Panc1 (cell line): ENCODE measurements at places on chromosomes 1 and 21.

GRCh38 chr1:64830030-64830651 is 85.3 kb downstream of the RAVER2 start:
- DNase-seq: no peak

DNA sequence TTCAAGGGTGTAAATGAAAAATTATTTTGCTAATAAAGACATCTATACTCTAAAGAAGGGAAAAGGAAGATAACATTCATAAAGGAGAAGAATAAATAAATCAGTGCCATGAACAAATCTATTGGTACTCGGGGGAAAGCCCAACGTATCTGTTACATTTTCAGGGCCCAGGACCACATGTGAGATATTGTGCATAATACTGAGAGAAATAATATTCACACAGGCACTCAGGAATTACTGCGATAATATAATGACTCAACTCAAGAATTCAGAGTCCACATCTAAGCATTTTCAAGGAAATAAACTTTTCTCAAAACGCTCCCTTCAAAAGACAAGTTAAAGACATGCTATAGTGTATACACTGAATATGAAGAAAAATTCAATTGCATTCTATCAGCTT is 108.8 kb downstream of the SMYD2 start:
- DNase-seq: no peak

GRCh38 chr1:24957808-24958752 is 28.0 kb upstream of the RUNX3 start:
- DNase-seq: no peak

GRCh38 chr1:223482766-223483165 is 89.6 kb downstream of the CCDC185 start:
- no peak for DNase-seq

- no peak for DNase-seq
Observed at GRCh38 chr1:74470251-74470650, 42.2 kb downstream of the LRRC53 start.

GRCh38 chr1:112722601-112723510 is 7.7 kb upstream of the PPM1J start:
- DNase-seq: no peak

DNA sequence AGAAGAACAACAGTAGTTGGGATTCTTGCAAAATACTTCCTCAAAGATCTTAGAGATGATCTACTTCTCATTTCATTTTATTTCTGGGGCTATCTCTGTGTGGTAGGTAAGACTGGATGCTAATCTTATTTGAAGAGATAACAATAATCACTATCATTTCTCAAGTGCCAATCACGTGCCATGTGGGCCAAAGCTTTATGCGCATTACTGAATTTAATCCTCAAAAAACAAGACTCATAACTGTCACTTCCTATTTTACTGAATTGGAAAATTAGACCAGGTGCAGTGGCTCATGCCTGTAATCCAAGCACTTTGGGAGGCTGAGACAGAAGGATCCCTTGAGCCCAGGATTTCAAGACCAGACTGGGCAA is 121.7 kb downstream of the KCNN3 start:
- DNase-seq: no peak

GRCh38 chr1:116765962-116766361 is 11.7 kb downstream of the CD2 start:
- DNase-seq: no peak

- DNase-seq: no peak
Observed at GRCh38 chr1:11482198-11482597, 3.2 kb downstream of the DISP3 start.

DNA sequence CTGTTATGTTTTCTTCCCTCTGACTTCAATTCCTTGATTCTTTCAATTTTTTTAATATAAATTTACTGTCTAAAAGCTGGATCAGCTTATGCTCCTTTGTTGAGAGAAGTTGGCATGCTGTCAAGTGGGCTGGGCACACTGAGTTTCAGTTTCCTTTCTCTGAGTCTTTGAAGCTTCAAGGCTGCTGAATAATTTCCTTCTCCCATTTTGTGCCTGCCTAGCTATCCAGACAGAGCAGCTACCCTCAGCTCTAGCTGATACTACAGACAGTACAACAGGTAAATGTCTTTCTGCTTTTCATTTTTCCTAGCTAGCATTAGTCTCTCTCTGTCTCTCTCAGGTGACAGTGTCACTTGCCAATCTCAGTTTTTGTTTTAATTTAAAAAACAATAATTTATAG is at the start of gene IFI44:
Gene IFI44, plus strand, starts transcription at position 204 of the 400 bp plus-strand sequence. CDS start 365 bp downstream, outside the sequence.
- DNase-seq: no peak

DNA sequence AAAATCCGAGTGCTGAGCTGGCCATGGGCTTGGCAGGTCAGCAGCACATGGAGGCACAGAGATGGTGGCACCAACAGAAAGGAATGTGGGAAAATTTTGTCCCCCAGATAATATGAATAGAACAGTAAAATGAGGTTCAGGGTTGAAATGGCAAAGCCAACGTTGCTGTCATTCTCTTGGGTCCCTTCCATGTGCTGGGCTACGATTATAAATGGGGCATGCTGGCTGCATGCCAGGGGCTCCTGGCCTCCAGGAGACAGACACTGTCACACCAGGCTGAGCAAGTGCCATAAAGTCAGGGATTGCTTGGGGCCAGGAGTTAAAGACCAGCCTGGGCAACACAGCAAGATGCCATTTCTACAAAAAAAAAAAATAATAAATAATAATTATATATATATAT is 77.1 kb downstream of the TOMM20 start:
- no peak for DNase-seq

DNA sequence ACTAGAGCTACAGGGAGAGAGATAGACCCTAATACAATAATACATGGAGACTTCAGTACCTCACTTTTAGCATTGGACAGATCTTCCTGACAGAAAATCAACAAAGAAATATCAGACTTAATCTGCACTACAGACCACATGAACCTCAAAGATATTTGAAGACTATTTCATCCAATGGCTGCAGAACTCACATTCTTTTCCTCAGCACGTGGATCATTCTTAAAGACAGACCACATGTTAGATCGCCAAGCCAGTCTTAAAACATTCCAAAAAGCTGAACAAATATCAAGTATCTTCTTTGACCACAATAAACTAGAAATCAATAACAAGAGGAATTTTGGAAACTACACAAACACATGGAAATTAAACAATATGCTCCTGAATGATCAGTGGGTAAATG is 576.0 kb downstream of the KIF26B start:
- DNase-seq: no peak

DNA sequence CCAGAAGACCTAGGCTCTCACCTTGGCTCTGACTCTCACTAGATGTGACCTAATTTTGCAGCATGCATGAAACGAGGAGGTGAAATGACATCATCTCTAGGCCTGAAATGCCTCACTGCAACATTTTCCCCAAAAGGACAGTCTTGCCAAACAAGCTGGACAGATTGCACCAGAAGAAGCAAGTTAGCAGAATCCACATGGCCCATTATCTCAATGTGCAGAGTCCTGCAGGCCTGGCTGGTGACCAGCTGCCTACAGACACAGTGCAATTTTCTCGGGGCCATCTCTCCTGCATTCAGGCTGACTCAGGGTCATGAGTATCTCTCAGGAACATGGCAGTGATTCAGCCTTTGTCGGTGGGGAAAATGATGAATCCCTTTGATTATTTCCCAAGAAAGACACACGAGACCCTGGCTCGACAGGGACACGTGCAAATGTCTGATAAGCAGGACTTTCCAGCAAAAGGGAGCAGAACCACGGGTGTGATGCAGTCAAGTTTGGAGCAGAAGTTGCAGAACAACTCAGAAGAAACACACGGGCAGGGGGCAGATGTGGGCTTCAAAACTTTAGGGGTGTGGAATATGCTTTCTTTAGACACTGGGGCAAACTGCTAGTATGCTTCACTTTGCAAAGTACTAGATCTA is 38.7 kb downstream of the TRIM67 start:
- DNase-seq: no peak

- no peak for DNase-seq
Observed at GRCh38 chr1:94970783-94971182, 43.9 kb upstream of the CNN3 start.

- no peak for DNase-seq
Observed at GRCh38 chr1:80656014-80656636, 1144.6 kb upstream of the ADGRL2 start.

DNA sequence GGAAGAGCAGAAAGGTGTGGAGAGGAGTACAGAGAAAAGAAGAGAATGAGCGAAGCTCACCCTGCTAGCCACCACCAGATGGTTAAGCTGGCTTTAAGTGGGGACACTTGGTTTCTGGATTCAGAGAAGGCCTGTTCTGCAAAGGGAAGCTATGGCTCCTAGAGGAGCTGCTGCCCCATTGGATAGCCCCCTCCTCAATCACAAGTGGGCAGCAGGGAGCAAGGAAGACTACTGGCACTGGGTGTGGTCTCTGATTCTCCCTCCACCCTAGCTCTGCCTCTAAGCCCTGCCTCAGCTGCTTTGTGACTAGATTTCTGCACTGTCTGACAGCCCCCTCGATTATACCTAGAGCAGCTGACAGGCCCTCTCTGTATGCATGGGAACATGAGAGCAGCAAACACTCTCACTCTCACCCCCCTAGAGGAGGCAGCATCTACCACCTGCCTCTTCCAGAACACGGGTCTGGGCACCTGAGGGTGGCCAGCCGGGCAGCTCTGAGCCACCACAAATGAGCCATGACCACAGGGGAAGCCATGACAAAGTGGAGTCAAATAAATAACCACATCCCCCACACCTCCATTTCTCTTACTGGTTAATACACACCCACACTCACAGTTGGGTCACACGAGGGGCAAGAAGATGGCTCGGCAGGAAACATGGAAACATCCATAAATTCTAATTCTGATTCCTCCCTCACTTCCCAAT is 13.6 kb downstream of the PLEKHA6 start:
- DNase-seq: no peak

DNA sequence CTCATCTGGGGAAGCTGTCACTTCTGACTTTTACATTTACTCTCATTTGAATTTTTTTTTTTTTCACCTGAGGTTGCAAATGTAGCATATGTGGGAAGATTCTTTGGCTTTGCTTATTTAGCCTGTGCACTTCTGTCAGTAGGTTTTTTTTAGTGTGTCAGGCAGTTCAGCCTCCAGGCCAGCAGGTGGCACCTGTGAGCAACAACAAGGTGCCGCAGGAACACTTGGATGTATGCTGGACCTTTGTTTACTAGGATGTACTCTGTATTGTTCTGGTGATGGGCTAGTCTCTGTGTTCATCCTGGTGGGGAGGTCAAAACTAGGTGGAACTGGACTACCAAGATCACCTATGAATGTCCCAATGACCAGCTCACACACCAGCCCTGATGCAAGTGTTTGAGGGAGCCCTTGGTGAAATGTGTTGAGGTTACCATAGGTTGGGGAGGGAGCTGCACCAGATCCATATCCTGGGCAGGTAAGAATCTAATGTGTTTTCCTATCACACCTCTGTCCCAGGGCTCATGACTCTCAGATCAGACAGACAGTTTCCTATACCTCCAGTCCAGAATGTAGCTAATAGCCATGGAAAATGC is 618.2 kb downstream of the BRINP3 start:
- DNase-seq: peak; percentile 22

GRCh38 chr1:212915245-212916091 is 34.9 kb upstream of the VASH2 start:
- no peak for DNase-seq

GRCh38 chr1:223720971-223721591 is 8.7 kb downstream of the CAPN2 start:
- DNase-seq: no peak

DNA sequence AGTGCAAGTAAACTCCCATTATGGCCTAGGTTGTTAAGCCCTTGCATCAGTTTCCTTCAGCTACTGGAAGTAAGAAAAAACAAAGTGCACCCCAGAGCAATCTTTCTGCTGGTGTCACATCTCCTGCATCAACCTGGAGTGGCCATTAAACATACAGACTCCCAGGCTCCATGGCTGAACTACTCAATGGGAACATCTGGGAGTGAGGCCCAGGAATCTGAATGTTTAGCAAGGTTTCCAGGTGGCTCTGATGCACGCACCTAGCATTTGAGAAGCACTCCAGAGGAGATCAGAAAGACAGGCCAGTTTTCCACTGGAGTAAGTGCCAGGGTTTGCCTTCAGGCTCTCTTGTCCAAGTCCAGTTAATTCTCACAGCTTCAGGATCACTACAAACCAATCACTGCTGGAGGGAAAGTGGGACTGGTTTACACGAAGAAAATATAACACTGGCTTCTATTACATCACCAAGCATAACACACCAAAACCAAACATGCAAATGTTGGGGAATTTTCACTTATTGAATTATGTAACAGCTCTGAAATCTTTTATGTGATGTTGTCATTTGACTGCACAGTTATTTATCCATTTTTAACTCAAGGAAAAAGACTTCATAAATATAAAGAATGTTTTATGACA is 22.3 kb upstream of the ABCA4 start:
- DNase-seq: no peak

DNA sequence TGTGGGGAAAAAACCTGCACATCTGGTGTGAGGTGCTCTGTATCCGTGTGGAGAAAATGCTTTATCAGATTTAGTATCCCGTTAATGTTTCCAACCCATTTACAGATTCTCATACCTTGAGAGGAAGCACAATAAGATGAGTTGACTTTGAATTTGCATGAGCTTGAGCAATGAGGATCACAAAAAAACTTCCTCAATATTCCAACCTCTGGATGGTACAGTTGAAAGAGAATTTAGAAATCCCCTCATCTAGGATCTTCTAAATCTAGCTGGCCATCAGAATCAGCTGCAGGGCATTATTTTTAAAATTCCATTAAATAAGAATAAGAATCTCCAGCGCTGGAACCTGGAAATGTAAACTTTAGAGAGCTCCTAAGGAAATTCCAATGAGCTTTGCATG is 82.5 kb upstream of the NR5A2 start:
- no peak for DNase-seq

GRCh38 chr1:31483012-31483946 is 70.3 kb downstream of the SERINC2 start:
- no peak for DNase-seq

GRCh38 chr1:109716121-109716520 is 4.1 kb downstream of the GSTM5 start:
- DNase-seq: no peak

DNA sequence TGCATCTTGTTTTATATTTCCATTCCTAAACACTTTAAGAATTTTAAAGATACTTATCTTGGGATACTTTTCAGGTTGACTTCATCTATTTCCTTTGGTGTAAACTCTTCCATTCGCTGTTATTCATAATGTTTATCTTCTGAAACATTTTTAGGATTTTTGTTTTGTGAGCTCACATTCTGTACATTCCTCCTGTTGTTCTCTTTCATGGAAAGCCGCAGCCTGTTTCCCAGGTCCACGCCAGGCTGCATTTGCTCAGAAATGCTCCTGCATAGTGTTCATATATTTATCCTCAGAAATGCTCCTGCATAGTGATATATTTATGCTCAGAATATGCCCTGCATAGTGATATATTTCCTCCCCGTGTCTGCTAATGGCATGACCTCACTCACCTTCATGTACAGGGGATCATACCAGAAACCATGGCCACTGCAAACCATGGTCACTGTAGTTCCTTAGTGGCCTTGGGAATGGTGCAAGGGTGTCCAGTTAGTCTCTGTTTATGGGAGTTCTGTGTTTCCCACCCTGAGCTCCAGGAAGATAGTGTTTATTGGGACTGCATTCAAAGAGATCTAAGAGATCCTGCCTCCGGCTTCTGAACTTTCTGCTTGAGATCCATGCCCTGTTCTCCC is 153.9 kb upstream of the GREM2 start:
- DNase-seq: no peak
